ENCODE measurements at places on chromosomes 2 and 18. TPM values are rescaled to one million over a fixed set of nuclear protein-coding genes. Genes with fewer than 3 reads are reported as not detected.

The ST8SIA3 gene
- not detected for polyA plus RNA-seq

GRCh38 chr2:205510345-205510744 lies 172.0 kb upstream of the NRP2 start:
- no peaks in the 10 kb centered on the region for H3K27me3 ChIP-seq
- H3K27ac ChIP-seq = no peak overlapping the region
- no peaks in the 10 kb centered on the region for H3K36me3 ChIP-seq

- H3K36me3 ChIP-seq = no peaks in the 10 kb centered on the region
- no peak overlapping the region for H3K4me3 ChIP-seq
- no peak for DNase-seq
- no peak overlapping the region for H3K27ac ChIP-seq
These were observed 37.2 kb downstream of the CLASP1 start for GRCh38 chr2:121611730-121612705.

The OXER1 gene
- 5.4 TPM for polyA plus RNA-seq

DNA sequence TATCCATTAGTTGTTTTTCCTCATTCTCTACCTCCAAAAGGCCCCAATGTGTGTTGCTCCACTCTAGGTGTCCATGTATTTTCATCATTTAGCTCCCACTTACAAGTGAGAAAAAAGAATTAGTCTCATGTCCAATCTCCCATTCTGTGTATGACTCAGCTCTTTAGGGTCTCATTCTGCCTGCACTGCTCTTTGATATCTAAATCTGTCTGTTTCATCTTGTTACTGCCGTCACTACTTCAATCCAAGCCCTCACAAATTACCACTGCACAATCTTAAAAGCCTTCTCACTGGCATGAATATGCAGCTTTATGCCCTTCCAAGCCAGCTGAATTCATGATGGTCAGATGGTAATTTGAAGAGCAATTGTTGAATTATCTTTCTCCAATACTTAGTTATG lies 480.5 kb downstream of the TRIB2 start:
- DNase-seq = no peak
- H3K4me3 ChIP-seq = no peak overlapping the region
- H3K27ac ChIP-seq = no peak overlapping the region
- no peaks in the 10 kb centered on the region for H3K27me3 ChIP-seq

The LHCGR gene
- polyA plus RNA-seq = not detected

GRCh38 chr18:46859855-46860254 lies 57.5 kb downstream of the PIAS2 start:
- no peak for DNase-seq
- H3K4me1 ChIP-seq = no peaks in the 10 kb centered on the region
- no peaks in the 10 kb centered on the region for H3K27me3 ChIP-seq
- peaks cover 2% of the 10 kb centered on the region for H3K36me3 ChIP-seq
- no peak overlapping the region for H3K4me3 ChIP-seq
- no peak overlapping the region for H3K27ac ChIP-seq

The GPR45 gene
- polyA plus RNA-seq = not detected

The KIF5C gene
- polyA plus RNA-seq = 1.0 TPM

GRCh38 chr2:118705032-118705431 lies 142.4 kb downstream of the EN1 start:
- H3K4me1 ChIP-seq = no peaks in the 10 kb centered on the region
- no peak overlapping the region for H3K27ac ChIP-seq

- no peak overlapping the region for H3K4me3 ChIP-seq
- no peak for DNase-seq
- H3K27me3 ChIP-seq = no peaks in the 10 kb centered on the region
- H3K36me3 ChIP-seq = peaks cover 2% of the 10 kb centered on the region
- no peaks in the 10 kb centered on the region for H3K4me1 ChIP-seq
These were observed 43.6 kb downstream of the CYB5A start for GRCh38 chr18:74248189-74248588.

- H3K4me3 ChIP-seq = no peak overlapping the region
- no peak overlapping the region for H3K27ac ChIP-seq
- no peak for DNase-seq
- H3K4me1 ChIP-seq = no peaks in the 10 kb centered on the region
- no peaks in the 10 kb centered on the region for H3K27me3 ChIP-seq
These were observed 135.3 kb downstream of the CTIF start for GRCh38 chr18:48673853-48674721.

DNA sequence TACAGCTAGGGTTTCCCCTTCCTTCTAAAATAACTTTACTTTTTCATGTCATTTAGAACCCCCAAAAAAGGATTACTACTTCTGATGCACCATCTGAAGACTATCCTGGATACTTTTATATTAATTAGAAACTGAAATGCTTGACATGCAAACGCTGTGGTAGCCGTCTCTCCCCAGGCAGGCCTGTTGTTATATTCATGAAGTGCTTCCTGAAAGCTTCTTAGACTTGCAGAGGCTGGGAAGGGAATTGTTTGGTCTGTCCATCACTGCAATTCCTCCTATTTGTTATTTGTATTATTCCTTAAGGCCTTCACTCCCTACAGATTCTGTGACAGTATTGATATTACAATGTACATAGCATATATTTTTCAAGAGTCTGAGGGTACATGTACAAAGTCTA lies 370.2 kb downstream of the NRXN1 start:
- no peak overlapping the region for H3K4me3 ChIP-seq
- no peak for DNase-seq
- no peaks in the 10 kb centered on the region for H3K36me3 ChIP-seq

DNA sequence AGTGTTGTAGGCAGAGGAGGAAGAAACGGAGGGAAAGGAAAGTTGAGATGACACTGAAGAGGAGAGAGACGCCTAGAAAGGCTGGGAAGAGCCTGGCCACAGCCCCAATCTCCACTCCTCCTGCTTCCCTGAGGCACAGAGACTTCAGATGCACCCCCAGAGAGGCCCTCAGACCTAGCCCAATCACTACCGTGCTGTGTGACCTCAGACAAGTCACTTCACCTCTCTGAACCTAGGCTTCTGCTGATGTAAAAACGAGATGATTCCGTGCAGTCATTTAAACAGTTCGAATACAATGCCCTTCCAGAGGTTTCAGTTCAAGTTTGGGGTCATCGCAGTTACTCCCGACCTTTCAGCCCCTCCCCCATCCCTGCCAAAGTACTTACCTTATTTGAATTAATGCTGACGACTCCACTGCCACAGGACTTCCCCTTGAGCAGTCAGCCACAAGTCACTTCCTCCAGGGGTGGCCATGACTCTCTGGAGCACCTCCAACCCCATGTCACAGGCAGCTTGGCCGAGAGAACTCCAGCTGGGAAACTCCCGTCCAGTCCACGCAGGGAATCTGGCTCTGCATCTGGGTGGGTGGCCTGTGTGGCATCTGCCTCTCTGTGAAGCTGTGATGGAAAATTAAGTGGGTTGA lies 105.2 kb upstream of the ID2 start:
- no peak overlapping the region for H3K27ac ChIP-seq
- peaks cover 25% of the 10 kb centered on the region for H3K4me1 ChIP-seq
- DNase-seq = peak; percentile 70
- no peaks in the 10 kb centered on the region for H3K27me3 ChIP-seq
- H3K4me3 ChIP-seq = no peak overlapping the region

DNA sequence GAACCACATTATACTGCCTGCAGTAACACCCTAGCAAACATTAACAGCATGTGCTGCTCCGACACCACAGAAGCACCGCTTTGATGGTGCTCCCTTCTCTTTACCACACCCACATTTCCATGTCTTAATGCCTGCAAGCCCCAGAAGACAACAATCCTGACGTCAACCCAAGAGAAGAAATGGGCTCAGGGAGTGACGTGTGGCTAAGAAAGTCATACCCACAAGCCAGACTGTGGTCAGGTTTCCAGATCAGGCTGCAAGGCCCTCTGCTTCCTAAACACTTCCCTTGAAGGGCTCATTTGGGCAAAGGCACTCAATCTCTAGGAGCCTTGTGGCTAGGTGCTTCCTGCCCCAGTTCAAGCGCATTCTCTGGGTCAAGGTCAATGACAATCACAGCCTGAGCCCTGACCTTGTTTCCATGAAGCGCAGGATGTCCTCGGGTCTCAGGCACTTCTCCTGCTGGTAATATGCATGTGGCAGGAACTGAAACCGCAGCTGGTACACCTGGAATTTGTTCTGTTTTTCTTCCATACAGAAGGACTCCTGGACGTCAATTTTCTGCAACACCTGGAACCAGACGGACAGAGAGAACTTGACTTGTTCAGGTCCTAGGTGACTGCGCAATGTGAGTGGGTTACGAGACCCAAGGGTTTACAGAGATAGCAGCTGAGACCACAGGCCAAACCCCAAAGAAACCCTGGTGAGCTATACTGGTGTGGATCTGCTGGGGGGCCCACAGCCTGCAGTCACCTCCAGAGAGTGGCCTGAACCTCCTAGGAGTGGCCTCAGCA lies 67.2 kb downstream of the POLR1A start:
- peak overlapping the region; percentile 94 for H3K27ac ChIP-seq
- H3K27me3 ChIP-seq = no peaks in the 10 kb centered on the region
- H3K4me3 ChIP-seq = peak overlapping the region; percentile 5

DNA sequence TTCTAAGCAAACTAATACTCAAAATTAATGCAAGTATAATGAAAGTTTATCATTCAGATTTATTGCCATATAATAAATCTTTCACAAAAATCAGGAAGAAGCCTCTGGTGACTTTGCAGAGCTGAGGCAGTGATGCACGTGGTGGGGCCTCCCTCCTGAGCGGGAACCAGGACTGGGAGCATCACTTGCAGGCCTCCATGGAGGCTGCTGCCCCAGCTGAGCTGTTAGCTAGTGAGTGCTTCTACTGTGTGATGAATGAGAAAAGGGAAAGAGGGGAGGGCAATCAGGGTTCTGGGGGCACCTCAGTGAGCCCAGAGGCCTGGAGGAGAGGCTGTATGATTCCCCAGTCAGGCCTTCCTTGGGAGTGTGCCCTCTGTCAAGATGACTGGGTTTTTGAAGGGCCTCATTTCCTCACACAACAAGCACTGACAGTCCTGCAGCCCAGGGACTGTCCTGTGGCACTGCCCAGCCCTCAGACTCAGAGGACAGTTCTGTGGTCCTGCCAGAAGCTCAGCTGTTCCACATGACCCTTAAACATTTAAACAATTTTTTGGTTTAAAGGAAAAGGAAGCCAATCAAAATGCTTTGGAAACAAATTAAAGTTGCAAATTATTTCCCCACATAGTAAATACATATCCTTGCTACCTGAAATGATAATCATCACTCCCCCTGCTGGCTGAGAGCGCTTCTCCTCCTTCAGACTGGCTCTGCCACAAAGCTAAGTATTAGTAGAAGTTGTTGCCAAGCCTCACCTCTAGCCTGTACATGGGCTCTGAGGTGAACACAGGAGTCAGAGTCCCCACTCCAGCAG lies 90.9 kb upstream of the SMAD7 start:
- H3K27me3 ChIP-seq = no peaks in the 10 kb centered on the region
- H3K4me3 ChIP-seq = no peak overlapping the region
- H3K4me1 ChIP-seq = no peaks in the 10 kb centered on the region
- H3K27ac ChIP-seq = no peak overlapping the region

GRCh38 chr18:23085066-23085465 lies 50.2 kb upstream of the CABLES1 start:
- no peak for DNase-seq
- no peak overlapping the region for H3K27ac ChIP-seq
- no peaks in the 10 kb centered on the region for H3K27me3 ChIP-seq
- H3K36me3 ChIP-seq = no peaks in the 10 kb centered on the region
- no peak overlapping the region for H3K4me3 ChIP-seq
- H3K4me1 ChIP-seq = no peaks in the 10 kb centered on the region

The NXPH2 gene
- 2.2 TPM for polyA plus RNA-seq

The SH3BP4 gene
- 20.0 TPM for polyA plus RNA-seq

The TMEM17 gene
- polyA plus RNA-seq = 4.2 TPM

DNA sequence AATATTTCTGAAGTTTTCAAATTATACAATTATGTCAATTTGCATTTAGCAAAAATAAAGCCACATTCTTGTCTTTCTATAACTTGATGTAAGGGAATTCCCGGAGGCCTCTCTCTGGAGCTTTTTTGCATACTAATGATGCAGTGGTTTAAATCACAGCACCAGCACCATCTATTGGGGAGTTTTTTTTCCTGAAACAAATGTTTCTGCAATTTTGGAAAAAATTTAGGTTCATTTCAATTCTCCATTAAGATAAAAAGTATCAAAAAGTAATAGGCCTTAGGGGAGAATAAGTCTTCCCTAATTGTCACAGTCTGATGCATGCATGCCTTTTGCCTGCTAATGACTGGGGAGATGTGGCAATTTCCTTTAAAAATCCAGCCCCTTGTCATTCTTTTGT lies 13.5 kb downstream of the CBLN2 start:
- DNase-seq = peak; percentile 23
- H3K4me1 ChIP-seq = no peaks in the 10 kb centered on the region
- H3K36me3 ChIP-seq = no peaks in the 10 kb centered on the region
- no peak overlapping the region for H3K27ac ChIP-seq
- no peaks in the 10 kb centered on the region for H3K27me3 ChIP-seq

The ESPNL gene
- 0.28 TPM for polyA plus RNA-seq

DNA sequence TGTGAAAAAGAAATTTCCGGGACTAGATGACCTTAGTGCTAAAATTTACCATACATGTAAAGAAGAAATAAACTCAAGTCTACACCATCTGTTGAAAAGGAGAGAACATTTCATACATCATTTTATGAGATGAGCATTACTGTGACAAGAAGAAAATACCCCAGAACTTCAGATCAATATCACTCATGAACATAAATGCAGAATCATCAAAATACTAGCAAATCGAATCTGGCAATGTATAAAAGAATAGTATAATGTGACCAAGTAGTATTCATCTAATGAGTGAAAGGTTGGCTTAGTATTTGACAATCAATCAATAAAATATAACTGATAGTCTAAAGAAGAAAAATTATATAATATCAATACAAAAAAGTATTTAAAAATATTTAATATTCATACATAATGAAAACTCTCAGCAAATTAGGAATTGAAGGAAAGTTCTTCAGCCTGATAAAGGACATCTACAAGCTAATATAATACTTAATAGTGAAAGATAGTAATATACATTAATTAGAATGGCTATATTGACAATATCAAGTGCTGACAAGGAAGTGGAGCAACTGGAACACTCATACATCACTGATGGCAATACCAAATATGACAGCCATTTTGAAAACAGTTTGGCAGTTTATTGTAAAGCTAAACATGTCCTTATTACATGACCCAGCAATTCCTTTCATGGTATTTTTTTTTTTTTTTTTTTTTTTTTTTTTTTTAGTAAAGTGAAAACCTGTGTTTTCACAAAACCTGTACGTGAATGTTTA lies 231.4 kb upstream of the ZEB2 start:
- H3K4me3 ChIP-seq = no peak overlapping the region
- no peaks in the 10 kb centered on the region for H3K4me1 ChIP-seq
- no peak overlapping the region for H3K27ac ChIP-seq
- H3K36me3 ChIP-seq = no peaks in the 10 kb centered on the region

The CHN1 gene
- 6.5 TPM for polyA plus RNA-seq

DNA sequence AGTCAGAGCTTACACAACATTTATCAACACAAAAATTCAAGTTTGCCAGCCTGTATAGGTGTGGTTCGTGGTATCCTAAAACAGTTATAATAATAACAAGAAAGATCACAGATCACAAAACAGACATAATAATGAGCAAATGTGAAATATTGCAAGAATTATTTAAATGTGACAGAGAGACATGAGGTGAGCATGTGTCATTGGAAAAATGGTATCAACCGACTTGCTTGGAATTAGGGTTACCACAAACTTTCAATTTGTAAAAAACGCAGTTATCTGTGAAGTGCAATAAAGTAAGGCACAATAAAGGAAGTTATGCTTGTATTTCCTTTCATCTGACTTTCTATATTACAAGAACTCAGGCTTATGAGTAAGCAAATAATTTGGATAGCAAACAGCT lies 116.8 kb downstream of the IKZF2 start:
- no peak for DNase-seq
- H3K4me3 ChIP-seq = no peak overlapping the region
- H3K4me1 ChIP-seq = no peaks in the 10 kb centered on the region
- no peaks in the 10 kb centered on the region for H3K36me3 ChIP-seq
- H3K27ac ChIP-seq = no peak overlapping the region
- H3K27me3 ChIP-seq = no peaks in the 10 kb centered on the region

All from kidney (tissue), 22 donors.